HCT116 (cell line): ENCODE measurements at places on chromosomes 2 and 18. TPM values are rescaled to one million over a fixed set of nuclear protein-coding genes. Genes with fewer than 3 reads are reported as not detected.
A peak's percentile ranks its signal among the peaks of the same experiment; 100 is the strongest.

DNA sequence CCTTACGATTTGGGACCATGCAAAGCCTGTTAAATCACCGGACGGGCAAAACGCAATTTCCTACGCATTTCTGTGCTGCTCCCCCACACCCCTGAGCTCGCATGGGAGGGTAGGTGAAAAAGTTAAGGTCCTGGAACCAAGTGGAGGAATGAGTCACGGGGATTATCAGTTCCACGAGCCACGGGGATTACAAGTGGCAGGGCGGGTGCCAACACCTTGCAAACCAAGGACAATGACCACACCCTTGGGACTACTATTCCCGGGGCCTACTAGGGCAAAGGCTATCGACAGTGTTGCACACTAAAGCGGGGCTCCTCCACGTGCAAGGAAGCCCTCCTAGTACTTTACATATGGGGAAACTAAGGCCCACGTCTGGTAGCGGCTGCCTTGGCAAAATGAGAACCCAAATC is 447 bp downstream of the RETSAT start:
- H3K4me3 ChIP-seq, result peak overlapping the region; percentile 86
- peaks cover 14% of the 10 kb centered on the region; the same call in 1 of the 2 replicates for H3K4me1 ChIP-seq
- H3K27ac ChIP-seq, result peak overlapping the region; percentile 75
- no peaks in the 10 kb centered on the region for H3K27me3 ChIP-seq

GRCh38 chr18:57981308-57982028 is 62.6 kb upstream of the NEDD4L start:
- no peak overlapping the region for H3K27ac ChIP-seq
- H3K36me3 ChIP-seq, result no peaks in the 10 kb centered on the region
- H3K27me3 ChIP-seq, result no peaks in the 10 kb centered on the region
- no peak overlapping the region for H3K4me3 ChIP-seq

- H3K4me3 ChIP-seq, result no peak overlapping the region
- no peaks in the 10 kb centered on the region for H3K27me3 ChIP-seq
- H3K4me1 ChIP-seq, result peaks cover 8% of the 10 kb centered on the region
- DNase-seq, result peak; percentile 72
These were observed 118.8 kb downstream of the MEP1B start for GRCh38 chr18:32308493-32309120.

GRCh38 chr2:239602290-239603282 is 201.8 kb upstream of the HDAC4 start:
- H3K4me1 ChIP-seq, result no peaks in the 10 kb centered on the region
- no peaks in the 10 kb centered on the region for H3K36me3 ChIP-seq
- DNase-seq, result no peak
- no peak overlapping the region for H3K27ac ChIP-seq
- no peak overlapping the region for H3K4me3 ChIP-seq
- no peaks in the 10 kb centered on the region; the same call in 1 of the 2 replicates for H3K27me3 ChIP-seq

DNA sequence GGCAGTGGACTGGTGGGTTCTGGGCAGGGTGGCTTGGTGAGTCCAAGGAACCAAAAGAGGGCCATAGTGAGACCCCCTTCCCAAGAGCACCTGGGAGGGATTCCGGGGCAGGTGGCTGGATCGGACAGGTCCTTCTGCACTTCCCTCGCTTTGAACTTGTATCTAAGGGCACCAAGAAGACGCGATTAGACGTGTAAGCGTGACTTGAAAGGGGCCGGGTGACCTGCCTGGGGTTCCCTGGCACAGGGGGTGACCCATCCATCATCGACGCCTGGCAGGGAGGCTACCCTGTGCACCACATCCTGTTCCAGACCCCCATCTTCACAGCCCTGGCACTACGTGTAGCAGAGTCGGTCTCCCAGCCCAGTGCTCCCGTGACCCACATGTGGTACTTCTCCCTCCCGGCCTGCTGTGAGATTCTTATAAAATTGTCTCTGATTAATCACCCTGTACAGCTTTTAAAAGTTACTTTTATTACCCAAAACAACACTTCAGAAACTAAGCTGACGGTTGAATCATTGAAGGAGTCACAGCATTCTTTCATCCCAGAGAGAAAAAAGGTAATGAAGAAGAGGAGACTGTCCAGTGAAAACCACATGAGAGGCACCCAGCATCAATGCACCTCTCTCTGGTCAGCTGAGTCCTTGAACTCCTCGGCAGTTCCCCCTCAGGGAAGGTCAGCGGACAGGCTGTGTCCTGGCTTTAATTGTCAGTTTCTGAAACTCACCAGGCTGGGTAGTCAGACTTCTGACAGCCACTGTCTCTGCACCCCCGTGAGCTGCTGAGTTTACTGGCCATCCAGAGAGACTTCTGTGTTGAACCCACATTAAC is 13.0 kb downstream of the SH3BP4 start:
- no peaks in the 10 kb centered on the region for H3K27me3 ChIP-seq
- DNase-seq, result peak; percentile 48
- H3K36me3 ChIP-seq, result no peaks in the 10 kb centered on the region
- peak overlapping the region; percentile 46 for H3K27ac ChIP-seq

- H3K27ac ChIP-seq, result no peak overlapping the region
- 0 out of 2 replicates have a peak, but pooled peaks cover 4% of the 10 kb centered on the region for H3K4me1 ChIP-seq
- no peak overlapping the region for H3K4me3 ChIP-seq
- no peaks in the 10 kb centered on the region for H3K27me3 ChIP-seq
- no peak for DNase-seq
These were observed 170.4 kb downstream of the KCNE4 start for GRCh38 chr2:223222397-223222796.

GRCh38 chr2:232839411-232840079 is 30.5 kb upstream of the SNORC start:
- peaks cover 41% of the 10 kb centered on the region for H3K4me1 ChIP-seq
- DNase-seq, result no peak

GRCh38 chr18:39773646-39774045 is 2181.4 kb upstream of the PIK3C3 start:
- DNase-seq, result no peak
- no peaks in the 10 kb centered on the region for H3K36me3 ChIP-seq
- no peak overlapping the region for H3K27ac ChIP-seq
- no peak overlapping the region for H3K4me3 ChIP-seq
- H3K4me1 ChIP-seq, result no peaks in the 10 kb centered on the region

DNA sequence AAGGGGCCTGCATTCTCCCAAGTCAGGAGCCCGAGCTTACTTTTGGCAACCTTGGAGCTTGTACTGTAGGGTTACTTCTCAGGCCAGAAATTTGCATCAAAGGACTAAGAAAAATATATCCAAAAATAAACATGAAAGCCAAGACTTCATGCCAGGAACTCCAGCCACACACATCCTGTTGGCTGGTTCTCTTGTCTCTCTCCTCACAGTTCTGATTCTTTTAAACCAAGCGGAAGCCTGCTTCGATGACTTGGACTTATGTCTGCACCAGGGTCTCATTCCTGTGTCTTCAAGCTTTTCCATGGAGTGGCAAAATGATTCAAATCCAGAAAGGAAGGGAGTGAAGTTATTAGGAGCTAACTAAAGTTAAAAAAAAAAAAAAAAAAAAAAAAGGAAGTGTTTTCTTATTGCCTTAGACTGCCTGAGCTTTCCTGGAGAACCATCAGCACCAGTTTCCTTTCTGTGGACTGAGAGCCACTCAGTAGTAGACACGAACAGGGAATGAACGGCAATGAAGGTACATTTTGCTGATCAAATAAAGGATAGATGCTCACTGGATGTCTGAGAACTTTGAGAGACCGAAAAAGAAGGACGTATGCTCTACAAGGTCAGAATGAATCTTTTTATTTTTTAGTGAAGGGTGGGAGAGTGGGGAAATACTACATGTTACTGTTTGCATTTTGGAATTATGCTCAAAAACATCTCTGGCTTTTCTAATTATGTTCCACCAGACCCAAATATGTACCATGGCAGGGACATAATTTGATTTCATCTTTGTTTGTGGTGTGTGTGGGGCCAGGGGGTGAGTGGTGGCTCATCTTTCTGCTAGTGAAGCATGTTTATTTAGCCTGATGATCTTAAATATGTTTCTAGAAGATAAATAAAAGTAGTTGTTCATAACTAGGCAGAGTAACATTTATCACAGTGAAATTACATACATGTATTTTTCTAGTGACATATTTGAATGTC is 86.0 kb downstream of the RAPGEF4 start:
- no peaks in the 10 kb centered on the region for H3K36me3 ChIP-seq
- no peak overlapping the region for H3K27ac ChIP-seq
- no peak overlapping the region for H3K4me3 ChIP-seq

- H3K36me3 ChIP-seq, result no peaks in the 10 kb centered on the region
- DNase-seq, result no peak
- H3K4me1 ChIP-seq, result no peaks in the 10 kb centered on the region
- H3K27ac ChIP-seq, result no peak overlapping the region
- H3K27me3 ChIP-seq, result no peaks in the 10 kb centered on the region
- no peak overlapping the region for H3K4me3 ChIP-seq
These were observed 49.7 kb downstream of the RASGRP3 start for GRCh38 chr2:33526132-33526531.

DNA sequence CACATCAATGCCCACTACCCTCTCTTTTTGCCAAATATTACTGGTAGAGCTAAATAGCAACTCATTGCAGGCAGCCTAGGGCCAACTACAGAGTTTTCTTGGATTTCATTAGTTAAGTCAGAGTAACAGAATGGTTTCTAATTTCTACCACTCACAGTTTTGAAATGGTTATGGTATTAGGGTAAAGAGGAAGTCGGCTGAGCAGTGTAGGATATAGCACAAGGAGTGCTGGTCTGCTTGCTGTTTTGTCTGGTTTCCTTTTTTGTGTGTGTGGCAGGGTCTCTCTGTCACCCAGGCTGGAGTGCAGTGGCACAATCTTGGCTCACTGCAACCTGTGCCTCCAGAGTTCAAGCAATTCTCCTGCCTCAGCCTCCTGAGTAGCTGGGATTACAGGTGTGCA is 289.2 kb upstream of the CCDC68 start:
- no peak for DNase-seq
- no peak overlapping the region for H3K27ac ChIP-seq
- no peaks in the 10 kb centered on the region for H3K4me1 ChIP-seq
- H3K27me3 ChIP-seq, result peaks cover 10% of the 10 kb centered on the region

GRCh38 chr2:219995991-219996765 is 368.7 kb downstream of the SLC4A3 start:
- no peaks in the 10 kb centered on the region for H3K27me3 ChIP-seq
- peaks cover 8% of the 10 kb centered on the region for H3K4me1 ChIP-seq
- DNase-seq, result no peak
- H3K27ac ChIP-seq, result no peak overlapping the region
- H3K4me3 ChIP-seq, result no peak overlapping the region

DNA sequence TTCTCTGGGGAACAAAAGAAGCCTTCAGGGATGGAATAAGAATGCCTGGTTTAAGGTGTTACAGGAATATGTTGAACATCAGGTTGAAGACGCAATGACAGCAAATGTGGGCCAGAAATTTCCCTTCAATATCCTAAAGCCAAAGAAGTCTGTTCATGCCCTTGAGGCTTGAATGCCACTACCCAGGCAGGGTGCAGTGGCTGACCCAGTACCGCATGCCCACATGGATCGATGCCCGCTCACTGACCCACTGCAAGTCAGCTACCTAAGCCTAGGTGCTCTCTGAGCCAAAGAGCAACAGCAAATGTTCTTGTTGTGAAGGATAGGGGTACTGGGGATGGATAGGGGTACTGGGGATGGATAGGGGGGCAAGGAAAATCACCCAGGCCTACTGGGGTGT is 58.2 kb downstream of the GNAL start:
- H3K27ac ChIP-seq, result no peak overlapping the region
- no peak overlapping the region for H3K4me3 ChIP-seq
- 0 out of 2 replicates have a peak, but pooled peaks cover 4% of the 10 kb centered on the region for H3K4me1 ChIP-seq
- DNase-seq, result no peak

GRCh38 chr2:190858817-190859216 is 21.8 kb upstream of the GLS start:
- H3K27ac ChIP-seq, result no peak overlapping the region
- no peak for DNase-seq
- no peaks in the 10 kb centered on the region for H3K27me3 ChIP-seq
- no peaks in the 10 kb centered on the region for H3K36me3 ChIP-seq
- peaks cover 6% of the 10 kb centered on the region; the same call in 1 of the 2 replicates for H3K4me1 ChIP-seq

- H3K27me3 ChIP-seq, result peaks cover 8% of the 10 kb centered on the region; the same call in 1 of the 2 replicates
- no peaks in the 10 kb centered on the region for H3K36me3 ChIP-seq
- H3K27ac ChIP-seq, result no peak overlapping the region
- no peak overlapping the region for H3K4me3 ChIP-seq
- H3K4me1 ChIP-seq, result no peaks in the 10 kb centered on the region
- no peak for DNase-seq
These were observed 161.3 kb downstream of the RTP5 start for GRCh38 chr2:242030858-242031257.

- peaks cover 18% of the 10 kb centered on the region; the same call in 1 of the 2 replicates for H3K27me3 ChIP-seq
- H3K27ac ChIP-seq, result no peak overlapping the region
- no peaks in the 10 kb centered on the region for H3K4me1 ChIP-seq
These were observed 169.7 kb upstream of the APCDD1 start for GRCh38 chr18:10284540-10285282.

DNA sequence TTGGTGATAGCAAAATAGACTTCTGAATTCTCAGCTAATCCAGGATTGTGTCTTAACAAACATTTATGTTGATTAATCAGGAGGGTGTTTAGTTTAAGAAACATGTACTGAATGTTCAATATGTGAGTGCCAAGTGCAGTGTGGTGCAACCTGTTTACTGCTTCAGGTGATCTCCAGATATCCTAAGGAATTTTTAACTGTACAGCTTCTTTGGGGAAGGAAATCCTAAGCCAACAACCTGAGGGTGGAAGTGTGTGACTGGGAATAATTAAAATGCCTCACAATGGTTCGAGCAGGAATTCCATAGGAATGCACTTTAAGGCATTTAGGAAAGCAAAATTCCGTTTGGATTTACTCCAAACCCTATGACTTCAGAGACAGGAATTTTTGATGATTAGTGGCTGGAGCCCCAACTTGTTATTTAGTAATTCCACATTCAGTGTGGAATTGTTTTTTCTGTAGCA is 16.4 kb downstream of the CRIM1 start:
- peak overlapping the region; percentile 54 for H3K4me3 ChIP-seq
- peak overlapping the region; percentile 64 for H3K27ac ChIP-seq
- no peaks in the 10 kb centered on the region for H3K36me3 ChIP-seq
- DNase-seq, result no peak
- H3K4me1 ChIP-seq, result peaks cover 82% of the 10 kb centered on the region

Gene AKAIN1
- not detected for total RNA-seq

Gene CRYGC
- not detected for total RNA-seq

Gene NR4A2
- 17.9 TPM for total RNA-seq

Gene TEX44
- not detected for total RNA-seq

Gene PID1
- total RNA-seq, result 0.15 TPM

Gene FTCDNL1
- 2.6 TPM for total RNA-seq

Gene VWC2L
- total RNA-seq, result not detected

Gene SCN9A
- 0.07 TPM for total RNA-seq

Gene UGT1A10
- not detected for total RNA-seq

Gene SULT1C3
- total RNA-seq, result not detected

Gene COLEC11
- 0.15 TPM for total RNA-seq

Gene KCNG2
- total RNA-seq, result not detected

Gene SYT4
- not detected for total RNA-seq
